ENCODE measurements at places on chromosomes 13 and 19.
A peak's percentile ranks its signal among the peaks of the same experiment; 100 is the strongest.

- no peak for DNase-seq
Observed at GRCh38 chr19:42255766-42256745, 1.1 kb upstream of the ERF start.

- DNase-seq: no peak
Observed at GRCh38 chr19:19229701-19230100, 17.9 kb downstream of the NCAN start.

DNA sequence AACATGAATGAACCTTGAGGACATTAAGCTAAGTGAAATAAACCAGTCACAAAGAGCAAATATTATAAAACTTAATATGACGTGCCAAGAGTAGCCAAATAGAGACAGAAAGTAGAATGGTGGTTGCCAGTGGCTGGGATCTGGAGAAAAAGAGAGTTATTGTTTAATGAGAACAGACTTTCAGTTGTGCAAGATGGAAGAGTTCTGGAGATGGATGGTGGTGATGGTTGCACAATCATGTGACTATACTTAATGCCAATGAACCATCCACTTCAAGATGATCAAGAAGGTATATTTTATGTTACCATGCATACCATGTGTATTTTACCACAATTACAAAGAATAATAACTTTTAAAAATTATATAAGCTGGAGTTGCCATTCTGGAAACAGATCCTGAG lies 65.7 kb upstream of the MTIF3 start:
- no peak for DNase-seq

GRCh38 chr13:93687261-93687660 lies 460.7 kb downstream of the GPC6 start:
- DNase-seq: no peak

DNA sequence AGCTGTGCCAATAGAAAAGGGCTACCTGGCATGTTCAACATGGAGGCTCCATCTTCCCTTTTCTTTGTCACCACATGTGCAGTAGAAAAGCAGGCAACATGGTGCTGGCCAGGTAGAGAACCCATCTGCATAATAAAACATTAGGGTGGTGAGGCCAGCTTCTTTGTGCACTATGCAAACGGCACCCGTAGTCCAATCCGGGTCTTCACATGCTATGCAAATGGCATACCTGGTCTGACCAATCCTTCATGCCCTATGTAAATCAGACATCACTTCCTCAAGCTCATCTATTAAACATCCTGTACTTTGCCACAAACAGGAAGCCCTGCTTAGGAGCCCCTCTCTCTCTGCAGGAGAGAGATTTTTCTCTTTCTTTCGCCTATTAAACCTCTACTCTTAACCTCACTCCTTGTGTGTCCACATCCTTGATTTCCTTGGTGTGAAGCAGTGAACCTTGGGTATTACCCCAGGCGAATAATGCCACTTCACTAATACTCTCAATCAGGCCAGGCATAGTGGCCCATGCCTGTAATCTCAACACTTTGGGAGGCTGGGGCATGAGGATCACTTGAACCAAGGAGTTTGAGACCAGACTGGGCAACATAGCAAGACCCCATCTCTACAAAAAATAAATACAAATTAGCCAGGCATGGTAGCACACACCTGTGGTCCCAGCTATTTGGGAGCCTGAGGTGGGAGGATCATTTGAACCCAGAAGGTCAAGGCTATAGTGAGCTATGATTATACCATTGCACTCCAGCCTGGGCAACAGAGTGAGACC lies 111.3 kb upstream of the MRI1 start:
- DNase-seq: no peak

GRCh38 chr19:52398081-52398441 lies 412 bp downstream of the ZNF528 start:
- DNase-seq: no peak

DNA sequence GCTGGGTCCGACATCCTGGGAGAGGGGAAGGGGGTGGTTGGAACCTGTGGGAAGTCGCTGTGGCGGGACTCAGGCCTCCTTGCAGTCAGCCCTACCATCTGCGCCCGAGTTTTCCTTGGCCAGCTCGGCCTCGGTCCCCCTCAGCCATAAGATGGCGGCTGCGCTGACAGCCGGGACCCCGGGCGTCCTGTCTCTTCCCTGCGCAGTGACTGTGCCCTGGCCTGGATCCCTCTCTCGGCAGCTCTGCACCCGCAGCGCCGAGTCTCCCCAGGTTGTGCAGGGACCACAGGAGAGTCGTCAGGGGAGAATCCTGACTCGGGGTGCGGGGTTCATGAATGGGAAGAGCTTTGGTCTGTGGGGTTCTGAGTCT lies 345 bp downstream of the ZNF257 start:
- peak; percentile 3 for DNase-seq

- DNase-seq: peak; percentile 87
Observed at GRCh38 chr19:51441410-51442390, 16.6 kb downstream of the SIGLEC8 start.

GRCh38 chr19:16417660-16418596 lies 53.8 kb downstream of the EPS15L1 start:
- peak; percentile 69 for DNase-seq

DNA sequence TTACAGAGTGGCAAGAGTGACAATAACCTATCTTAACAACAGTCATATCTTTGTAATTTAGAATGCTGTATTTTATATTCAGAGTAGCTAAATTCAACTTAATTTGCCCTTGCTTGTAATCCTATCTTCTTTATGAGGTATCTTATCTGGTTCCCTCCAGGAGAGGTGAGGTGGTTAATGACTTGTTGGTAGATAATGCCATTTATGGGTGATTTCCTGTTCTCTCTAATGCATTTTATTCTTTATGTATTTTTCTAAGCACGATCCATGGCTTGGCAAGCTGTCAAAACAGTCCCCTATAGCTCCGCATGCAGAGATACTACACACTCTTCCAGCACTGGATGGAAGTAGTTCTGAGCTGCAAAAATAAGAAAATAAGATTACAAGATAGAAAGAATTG lies 267.9 kb downstream of the LMO7 start:
- DNase-seq: no peak

- peak; percentile 59 for DNase-seq
Observed at GRCh38 chr19:40165362-40165937, 25.8 kb upstream of the MAP3K10 start.

- no peak for DNase-seq
Observed at GRCh38 chr19:1037621-1038064, 2.3 kb upstream of the ABCA7 start.

GRCh38 chr19:8149261-8150094 lies at the start of gene FBN3:
Gene FBN3 (minus strand): TSS chr19:8149592. CDS start chr19:8147480, 2,112 bp downstream.
- no peak for DNase-seq

DNA sequence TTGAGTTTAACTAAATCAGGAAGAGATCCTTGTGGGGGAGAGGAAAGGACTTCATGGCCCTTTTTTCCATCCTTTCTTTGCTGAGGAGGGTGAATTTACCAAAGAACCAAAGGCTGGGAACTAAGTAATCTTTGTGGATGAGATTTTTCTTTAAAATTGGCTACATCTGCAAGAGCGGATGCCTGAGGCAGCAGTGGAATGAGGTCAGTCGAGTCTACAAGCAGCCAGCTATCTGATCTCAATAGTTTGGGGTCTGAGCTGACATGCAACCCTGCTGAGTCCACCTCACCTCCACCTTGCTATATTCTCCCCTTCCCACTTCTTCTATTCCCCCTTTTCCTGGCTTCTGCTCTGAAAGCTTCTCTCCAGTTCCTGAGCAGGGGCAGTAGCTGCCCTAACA lies 3.6 kb upstream of the DNAJC15 start:
- DNase-seq: no peak

GRCh38 chr19:55666343-55667005 lies 8.6 kb upstream of the EPN1 start:
- DNase-seq: no peak

- peak; percentile 9 for DNase-seq
Observed at GRCh38 chr13:42215578-42216421, 56.2 kb upstream of the AKAP11 start.

DNA sequence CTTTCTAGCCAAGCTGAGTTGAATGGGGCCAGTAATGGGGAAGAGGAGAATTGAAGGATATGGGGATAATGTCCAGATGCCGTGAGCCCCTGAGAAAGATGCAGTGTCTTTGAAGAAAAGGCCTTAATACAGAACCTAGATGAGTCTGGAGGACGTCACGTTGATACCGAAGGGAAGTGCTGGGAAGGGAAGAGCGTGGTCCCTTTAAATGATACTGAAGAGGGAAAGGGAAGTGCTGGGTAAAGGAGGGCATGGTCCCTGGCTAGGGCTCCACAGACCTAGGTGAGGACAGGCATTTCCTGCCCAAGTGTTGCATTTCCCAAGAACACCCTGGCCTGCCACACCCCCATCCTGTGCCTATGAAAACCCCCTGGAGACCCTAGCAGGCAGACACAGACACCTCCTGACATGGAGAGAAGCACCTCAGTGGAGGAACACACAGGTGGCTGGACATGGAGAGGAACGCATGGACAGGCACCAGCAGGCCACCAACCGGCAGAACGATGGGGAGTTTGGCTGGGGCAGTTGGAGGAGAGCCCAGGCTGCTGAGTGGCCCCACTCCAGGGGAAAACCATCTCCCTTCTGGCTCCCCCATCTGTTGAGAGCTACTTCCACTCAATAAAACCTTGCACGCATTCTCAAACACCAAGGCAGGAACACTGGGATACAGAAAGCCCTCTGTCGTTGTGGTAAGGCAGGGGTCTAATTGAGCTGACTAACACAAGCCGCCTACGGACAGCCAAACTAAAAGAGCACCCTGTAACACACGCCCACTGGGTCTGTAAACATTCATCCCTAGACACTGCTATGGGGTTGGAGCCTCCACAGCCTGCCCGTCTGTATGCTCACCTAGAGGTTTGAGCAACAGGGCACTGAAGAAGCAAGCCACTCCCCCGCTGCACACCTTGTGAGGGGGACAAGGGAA lies 34.9 kb upstream of the POMP start:
- DNase-seq: no peak

- no peak for DNase-seq
Observed at GRCh38 chr13:29509999-29510589, 85.4 kb downstream of the SLC7A1 start.

DNA sequence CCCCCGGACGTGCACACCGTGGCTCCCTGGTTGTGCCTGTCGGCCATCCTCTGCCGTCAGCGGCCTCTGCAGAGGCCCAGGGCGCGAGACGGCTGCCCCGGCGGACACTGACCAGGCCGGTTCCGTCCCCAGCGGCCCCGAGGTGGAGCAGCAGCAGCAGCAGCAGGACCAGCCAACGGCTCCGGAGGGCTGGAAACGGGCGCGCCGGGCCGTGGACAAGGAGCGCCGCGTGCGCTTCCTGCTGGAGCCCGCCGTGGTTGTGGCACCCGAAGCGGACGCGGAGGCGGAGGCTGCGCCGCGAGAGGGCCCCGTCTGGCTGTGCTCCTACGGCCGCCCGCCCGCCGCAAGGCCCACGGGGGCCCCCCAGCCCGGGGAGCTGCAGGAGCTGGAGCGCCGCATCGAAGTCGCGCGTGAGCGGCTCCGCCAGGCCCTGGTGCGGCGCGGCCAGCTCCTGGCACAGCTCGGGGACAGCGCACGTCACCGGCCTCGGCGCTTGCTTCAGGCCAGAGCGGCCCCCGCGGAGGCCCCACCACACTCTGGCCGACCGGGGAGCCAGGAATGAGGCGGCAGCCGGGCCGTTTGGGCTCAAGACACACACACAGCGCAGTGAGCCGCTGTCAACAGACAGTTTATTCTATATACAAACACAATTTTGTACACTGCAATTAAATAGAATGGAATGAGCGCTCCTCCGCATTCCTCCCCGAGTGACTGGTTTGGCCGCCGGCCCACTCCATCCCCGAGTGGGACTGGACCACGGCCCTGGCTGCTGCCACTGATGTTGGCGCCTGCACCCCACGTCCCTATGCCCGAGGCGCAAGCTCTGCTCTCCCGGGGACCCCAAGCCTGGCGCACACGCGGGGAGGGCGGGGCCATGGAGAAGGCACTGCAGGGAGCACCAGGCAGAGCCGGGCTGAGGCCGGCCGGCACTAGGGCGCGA lies 9.1 kb downstream of the GRIN3B start:
- no peak for DNase-seq

GRCh38 chr13:108402850-108403249 lies 133.3 kb downstream of the TNFSF13B start:
- no peak for DNase-seq

- no peak for DNase-seq
Observed at GRCh38 chr13:53152057-53152421, 123.4 kb downstream of the OLFM4 start.

GRCh38 chr13:45630791-45631190 lies 15.3 kb upstream of the ERICH6B start:
- no peak for DNase-seq

DNA sequence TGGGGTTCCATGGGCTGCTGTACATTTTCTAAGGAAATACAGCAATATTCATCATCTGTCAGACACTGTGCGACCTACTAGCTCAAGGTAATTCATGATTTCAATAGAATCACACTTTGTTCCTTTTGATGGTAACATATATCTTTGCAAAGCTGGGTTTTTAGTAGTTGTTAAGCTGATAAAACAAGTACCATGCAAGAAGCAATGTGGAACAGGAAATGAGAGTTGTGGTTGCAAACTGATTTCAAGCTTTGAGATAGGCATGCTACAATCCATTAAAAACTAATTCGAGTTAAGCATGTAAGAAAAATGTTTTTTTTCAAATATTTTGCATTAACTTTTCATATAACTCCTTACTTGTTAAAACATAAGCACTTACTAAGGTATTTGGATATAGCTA lies 6.8 kb upstream of the MBNL2 start:
- DNase-seq: no peak

- no peak for DNase-seq
Observed at GRCh38 chr13:76461999-76462398, 424.2 kb downstream of the KCTD12 start.

DNA sequence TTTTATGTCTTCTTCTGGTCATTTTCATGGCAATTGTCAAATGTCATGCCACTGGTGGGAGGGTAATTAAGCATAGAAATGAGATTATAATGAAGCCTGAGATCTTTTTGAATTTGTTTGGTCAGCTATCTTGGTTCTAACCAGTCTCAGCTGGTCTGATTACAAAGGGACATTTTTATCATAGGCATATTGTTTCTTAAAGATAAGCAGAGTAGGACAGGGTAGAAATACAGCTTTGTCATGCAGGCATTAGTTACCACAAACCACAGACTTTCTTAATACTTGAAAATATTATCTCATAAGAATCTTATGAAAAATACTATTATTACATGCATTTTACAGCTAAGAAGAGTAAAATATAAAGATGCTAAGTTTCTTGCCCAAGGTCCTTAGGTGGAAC lies 1761.5 kb downstream of the PCDH9 start:
- DNase-seq: no peak

GRCh38 chr13:30770929-30771328 lies 35.6 kb downstream of the ALOX5AP start:
- DNase-seq: no peak

- no peak for DNase-seq
Observed at GRCh38 chr19:40383668-40384248, 6.2 kb downstream of the HIPK4 start.

DNA sequence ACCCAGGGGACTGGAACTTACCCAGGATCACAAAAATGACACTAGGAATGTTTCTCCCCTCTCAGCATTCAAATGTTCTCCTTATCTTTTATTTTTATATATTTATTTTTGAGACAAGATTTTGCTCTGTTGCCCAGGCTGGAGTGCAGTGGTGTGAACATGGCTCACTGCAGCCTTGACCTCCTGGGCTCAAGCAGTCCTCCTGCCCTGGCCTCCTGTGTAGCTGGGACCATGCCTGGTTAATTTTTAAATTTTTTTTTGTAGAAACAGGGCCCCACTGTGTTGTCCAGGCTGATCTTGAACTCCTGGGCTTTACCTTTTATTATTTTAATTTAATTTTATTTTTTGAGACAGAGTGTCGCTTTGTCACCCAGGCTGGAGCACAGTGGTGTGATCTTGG lies 108.2 kb downstream of the PCCA start:
- no peak for DNase-seq

- no peak for DNase-seq
Observed at GRCh38 chr19:42655748-42656147, 61.0 kb upstream of the CEACAM8 start.

Measured in CD4-positive, alpha-beta T cell treated with Interleukin-15 for 4 hours (primary cell).